ENCODE measurements at places on chromosomes 16 and 17. TPM values are rescaled to one million over a fixed set of nuclear protein-coding genes. Genes with fewer than 3 reads are reported as not detected.

GRCh38 chr17:39949028-39949427 is 13.8 kb upstream of the GSDMA start:
- DNase-seq, result no peak

The GNG13 gene
- total RNA-seq, result not detected

The CDRT15L2 gene
- not detected for total RNA-seq

The HOXB1 gene
- not detected for total RNA-seq

DNA sequence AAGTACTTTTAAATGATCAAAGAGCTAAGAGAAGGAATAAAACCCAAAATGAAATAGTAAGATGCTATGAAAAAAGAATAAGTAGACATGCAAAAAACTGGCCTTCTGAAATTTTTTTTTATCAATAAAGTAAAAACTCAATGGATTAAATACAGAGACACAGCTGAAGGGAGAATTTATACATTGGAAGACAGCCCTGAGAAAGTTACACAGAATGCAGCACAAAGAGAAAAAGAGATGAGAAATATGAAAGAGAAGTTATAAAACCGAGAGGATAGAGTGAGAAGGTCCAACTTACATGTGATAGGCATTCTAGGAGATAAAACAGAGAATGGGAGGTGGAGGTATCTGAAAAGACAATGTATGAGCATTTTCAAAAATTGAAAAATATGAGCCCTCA is 57.0 kb downstream of the MARF1 start:
- no peak for DNase-seq

DNA sequence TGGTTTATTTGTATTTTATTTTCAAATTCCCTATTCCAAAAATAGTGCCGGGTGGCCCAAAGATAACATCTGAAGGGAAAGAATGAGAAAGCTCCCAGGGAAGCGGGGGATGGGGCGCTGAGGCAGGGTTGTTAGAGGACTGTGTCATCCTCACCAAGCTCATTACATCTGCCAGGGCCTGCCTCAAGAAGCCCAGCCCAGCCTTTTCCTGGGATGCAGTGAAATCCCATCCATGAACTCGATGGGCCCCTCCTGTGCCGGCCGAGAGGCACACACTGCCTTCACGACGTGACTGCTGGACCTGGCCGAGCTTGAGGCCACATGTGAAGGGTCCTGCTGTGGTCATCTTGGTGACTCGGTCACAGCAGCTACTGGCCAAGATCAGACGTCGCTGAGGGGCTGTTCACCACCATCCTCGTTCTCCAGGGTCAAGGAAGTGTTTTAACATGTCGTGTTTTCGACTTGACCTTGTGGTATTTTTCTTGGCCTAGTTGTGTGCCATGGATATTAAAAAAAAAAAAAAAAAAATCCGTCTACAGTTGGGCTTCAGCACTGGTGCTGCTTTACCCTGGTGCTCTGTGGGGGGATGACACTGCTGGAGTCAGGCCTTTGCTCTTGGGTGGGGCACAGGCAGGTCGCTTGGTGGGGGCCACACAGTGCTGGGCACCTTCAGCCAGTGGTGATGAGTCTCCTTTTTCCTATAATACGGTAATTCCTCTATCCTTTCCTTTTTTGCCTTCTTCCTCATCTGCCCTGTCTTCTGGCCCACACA is 4.9 kb downstream of the TIMM22 start:
- no peak for DNase-seq

GRCh38 chr16:67506468-67506867 is 22.2 kb upstream of the RIPOR1 start:
- DNase-seq, result no peak
